BJ (cell line): ENCODE measurements at places on chromosomes 12 and 14.
A peak's percentile ranks its signal among the peaks of the same experiment; 100 is the strongest.

- DNase-seq = no peak
Measured at GRCh38 chr14:96050482-96050881, 11.3 kb downstream of the C14orf132 start.

GRCh38 chr12:131353826-131354225 is 357.1 kb upstream of the SFSWAP start:
- no peak for DNase-seq

GRCh38 chr14:32633224-32633859 is 304.2 kb downstream of the AKAP6 start:
- DNase-seq = no peak

DNA sequence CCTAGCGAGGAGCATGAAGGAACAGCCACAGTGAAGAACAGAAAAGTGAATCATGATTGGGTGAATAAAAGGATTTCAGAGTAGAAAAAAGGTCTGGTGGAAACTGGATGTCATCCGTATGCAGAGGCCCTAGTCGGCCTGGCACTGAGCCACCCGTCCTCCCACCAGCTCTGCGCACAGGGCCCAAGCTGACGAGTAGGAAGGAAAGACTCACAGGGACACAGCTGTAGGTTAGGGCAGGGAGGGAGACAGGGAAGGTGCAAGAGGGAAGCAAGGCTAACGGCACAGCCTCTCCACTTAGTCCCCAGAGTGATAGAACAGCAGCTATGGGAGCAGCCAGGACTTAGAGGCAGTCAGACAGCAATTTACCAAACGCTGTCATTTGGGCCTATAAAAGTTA is 112.6 kb downstream of the KCNK10 start:
- DNase-seq = no peak

GRCh38 chr14:41299924-41300323 is 306.8 kb upstream of the LRFN5 start:
- no peak for DNase-seq

DNA sequence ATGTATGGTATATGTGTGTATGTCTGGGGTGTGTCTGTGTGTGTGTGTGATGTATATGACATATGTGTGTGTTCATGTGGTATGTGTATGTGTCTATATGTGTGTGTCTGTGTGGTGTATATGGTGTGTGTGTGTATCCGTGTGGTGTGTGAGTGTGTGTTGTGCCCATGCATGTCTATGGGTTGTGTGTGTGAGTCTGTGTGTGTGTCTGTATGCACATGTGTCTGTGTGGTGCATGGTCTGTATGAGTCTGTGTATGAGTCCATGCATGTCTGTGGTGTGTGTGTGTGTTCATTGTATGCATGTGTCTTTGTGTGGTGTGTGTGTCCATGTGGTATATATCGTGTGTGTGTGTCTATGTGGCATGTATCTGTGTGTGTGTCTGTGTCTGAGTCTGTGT is 168.1 kb upstream of the GSC start:
- DNase-seq = no peak

- DNase-seq = peak; percentile 85
Measured at GRCh38 chr12:12734054-12734453, 16.9 kb downstream of the CDKN1B start.

DNA sequence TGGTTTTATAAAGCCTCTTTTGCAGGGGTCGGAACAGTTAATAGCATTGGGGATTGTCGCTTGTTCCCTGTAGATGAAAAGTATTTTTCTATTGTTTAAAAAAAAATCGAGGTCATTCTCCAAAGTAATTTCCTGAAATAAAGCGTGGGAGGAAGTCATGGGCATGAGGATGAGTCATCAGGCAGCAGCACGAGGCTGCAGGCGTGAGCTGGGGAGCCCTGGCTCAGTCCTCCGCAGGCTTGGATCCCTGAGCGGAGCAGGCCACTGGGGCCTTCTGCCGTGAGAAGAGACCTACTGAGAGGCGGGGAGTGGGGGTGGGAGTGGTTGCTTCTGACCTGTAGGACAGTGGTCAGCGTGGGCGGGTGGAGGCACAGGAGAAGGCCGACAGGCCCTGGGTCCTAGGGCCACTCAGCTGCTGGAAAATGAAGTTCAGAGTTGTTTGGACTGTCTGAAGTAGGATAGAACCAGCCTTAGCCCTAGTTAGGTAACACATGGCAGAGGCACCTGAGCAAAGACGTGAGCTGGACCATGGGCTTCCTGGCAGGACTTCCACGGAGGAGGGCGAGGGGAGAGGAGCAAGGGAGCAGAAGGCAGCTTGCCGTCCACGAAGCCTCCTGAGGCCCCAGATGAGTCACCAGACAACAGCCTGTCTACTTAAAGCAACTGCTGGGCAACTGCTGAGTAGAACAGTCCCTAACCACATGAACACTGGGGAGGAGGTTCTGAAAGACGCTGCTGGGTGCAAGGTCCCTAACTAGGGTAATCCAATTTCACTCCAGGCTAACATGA is 21.1 kb upstream of the LGALS3 start:
- DNase-seq = peak; percentile 90

- no peak for DNase-seq
Measured at GRCh38 chr14:56268673-56269072, 150.5 kb downstream of the PELI2 start.

- DNase-seq = no peak
Measured at GRCh38 chr14:100350986-100351385, 27.8 kb downstream of the SLC25A47 start.

DNA sequence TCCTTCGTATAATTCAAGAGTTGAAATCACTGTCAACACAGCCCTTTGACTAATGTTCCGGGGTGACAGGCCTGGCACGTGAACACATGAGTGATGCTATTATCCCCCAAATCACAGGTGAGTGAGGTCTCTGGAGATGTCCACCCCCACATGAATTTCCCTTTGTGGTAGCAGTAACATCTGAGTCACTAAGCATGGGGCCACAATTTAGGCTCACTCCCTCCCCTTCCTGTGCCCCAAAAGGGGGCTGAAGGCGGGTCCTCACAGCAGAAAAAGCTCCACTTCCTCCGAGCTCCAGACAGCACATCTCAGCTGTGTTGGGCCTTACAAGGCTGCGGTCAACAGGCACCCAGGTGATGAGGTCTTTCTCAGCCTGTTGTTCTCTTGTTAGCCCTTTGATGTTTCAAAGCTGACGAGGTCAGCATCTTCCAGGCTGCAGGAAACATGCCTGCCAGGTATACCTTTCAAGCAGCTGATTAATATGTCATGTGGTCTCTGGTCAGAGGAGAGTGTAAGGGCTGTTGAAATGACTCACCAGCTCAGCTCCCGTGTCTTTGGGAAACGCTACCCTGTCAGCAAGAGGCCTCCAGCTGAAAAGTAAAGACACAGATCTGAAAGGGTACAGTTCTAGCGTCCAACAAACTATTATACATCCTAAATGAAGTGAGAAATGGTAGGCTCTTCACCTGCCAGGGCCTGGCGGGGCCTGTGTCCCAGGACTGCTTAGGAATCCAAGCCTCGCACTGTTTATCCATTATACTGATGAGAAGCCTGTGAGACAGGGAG is 107.3 kb downstream of the ZFP36L1 start:
- no peak for DNase-seq

- no peak for DNase-seq
Measured at GRCh38 chr12:41108032-41108431, 80.1 kb upstream of the PDZRN4 start.

- DNase-seq = no peak
Measured at GRCh38 chr12:52148464-52149181, 43.2 kb downstream of the KRT80 start.

GRCh38 chr14:74478996-74479635 is 14.0 kb downstream of the NPC2 start:
- no peak for DNase-seq

- DNase-seq = no peak
Measured at GRCh38 chr14:54762296-54762695, 140.3 kb downstream of the GCH1 start.

GRCh38 chr14:49853572-49854375 is 1.2 kb upstream of the NEMF start:
- DNase-seq = no peak

DNA sequence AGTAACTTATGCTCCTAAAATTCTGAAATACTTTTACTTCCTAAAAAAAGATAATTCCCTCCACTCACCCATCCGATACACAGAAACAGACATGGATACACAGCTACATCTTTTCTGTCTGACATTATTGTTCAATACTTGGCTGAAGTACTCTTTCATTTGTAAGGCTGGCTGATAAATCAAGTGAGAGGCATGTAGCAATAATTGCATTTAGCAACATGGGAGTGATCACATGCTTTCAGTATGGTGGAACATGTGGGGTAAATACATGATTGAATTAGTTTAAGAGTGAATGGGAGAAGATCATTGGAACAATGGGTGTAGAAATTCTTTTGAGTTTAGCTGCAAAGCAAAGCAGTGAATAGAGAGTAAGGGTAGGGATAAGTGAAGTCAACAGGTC is 25.6 kb downstream of the PTPRQ start:
- DNase-seq = no peak

- no peak for DNase-seq
Measured at GRCh38 chr14:78278464-78279250, 108.5 kb downstream of the NRXN3 start.

DNA sequence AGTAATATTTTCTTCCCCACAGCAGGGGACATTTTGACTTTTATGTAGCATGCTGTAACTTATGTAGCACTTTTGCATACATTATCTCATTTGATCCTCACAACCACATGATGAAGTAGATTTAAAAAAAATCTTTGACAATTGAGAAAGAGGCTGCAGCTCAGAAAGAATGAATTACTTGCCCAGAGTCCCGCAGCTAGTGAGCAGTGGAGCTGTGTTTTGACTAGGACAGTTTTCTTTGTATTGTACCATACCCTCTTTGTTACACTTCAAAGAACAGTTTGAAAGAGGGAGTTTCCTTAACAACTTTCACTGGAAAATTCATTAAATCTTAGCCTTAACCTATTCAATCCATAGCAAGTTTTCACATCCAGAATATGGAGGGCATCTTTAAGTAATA is 58.6 kb downstream of the SYNE2 start:
- DNase-seq = no peak

GRCh38 chr12:12954356-12954755 is 2.4 kb upstream of the GPRC5D start:
- no peak for DNase-seq

- no peak for DNase-seq
Measured at GRCh38 chr12:122533856-122534255, 6.8 kb downstream of the KNTC1 start.

DNA sequence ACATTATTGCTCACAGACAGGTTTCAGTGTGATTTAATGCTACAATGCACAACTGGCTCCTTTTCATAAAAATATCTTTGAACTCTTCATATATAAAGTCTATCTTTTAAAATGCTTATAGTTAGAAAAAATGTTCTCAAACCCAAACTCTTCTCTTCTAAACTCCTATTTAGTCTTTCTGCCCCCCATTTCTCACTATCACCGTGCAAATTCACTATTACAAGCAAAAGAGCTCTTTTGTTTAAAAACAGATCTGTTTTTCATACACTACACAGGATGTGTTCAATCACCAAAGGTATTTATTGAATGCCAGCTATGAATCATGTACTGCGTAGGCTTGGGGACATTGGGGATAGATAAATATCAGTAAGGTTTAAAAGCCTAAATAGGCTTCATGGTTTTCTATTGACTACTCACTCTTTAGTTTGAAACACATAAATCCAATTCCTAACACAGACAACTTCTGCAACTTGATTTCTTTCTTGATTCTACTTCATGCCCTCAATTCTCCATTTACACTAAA is 692.3 kb downstream of the C12orf50 start:
- DNase-seq = no peak

GRCh38 chr12:61385771-61386170 is 874.4 kb upstream of the USP15 start:
- no peak for DNase-seq

DNA sequence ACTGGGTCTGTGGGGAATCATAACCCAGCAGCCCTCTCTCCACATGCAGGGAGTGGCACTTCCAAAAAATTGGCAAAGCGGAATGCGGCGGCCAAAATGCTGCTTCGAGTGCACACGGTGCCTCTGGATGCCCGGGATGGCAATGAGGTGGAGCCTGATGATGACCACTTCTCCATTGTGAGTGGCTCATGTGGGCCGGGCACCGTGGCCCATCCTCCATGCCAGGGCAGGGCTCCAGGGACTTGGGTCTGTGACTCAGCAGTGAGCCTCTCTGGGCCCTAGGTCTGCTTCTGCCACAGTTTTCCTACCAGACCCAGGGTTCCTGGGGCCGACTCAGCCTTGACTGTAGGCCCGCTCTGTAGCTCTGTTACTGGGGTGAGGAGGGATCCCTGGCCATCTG is 2.2 kb downstream of the NPFF start:
- DNase-seq = no peak

GRCh38 chr12:87120440-87120839 is 864.2 kb upstream of the MGAT4C start:
- no peak for DNase-seq

- DNase-seq = no peak
Measured at GRCh38 chr14:104133496-104133895, 4.9 kb upstream of the KIF26A start.

DNA sequence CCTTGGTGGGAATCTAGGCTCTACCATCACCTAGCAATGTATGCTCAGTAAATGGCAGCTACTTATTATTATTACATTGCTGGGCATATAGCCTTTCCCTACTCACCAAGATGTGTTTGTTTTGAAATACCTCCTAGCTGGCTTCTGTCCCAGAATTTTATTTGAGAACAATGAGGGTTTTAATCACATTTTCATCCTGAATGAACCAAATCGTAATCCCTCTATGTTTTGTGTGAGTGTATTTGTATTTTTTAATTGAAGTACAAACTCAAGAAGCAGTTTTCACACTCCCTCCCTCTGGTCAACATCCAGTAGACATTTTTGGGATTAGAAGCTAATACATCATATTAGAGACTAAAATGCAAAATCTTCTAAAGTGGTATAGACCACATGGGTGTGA is 7.6 kb downstream of the SLC7A8 start:
- no peak for DNase-seq

DNA sequence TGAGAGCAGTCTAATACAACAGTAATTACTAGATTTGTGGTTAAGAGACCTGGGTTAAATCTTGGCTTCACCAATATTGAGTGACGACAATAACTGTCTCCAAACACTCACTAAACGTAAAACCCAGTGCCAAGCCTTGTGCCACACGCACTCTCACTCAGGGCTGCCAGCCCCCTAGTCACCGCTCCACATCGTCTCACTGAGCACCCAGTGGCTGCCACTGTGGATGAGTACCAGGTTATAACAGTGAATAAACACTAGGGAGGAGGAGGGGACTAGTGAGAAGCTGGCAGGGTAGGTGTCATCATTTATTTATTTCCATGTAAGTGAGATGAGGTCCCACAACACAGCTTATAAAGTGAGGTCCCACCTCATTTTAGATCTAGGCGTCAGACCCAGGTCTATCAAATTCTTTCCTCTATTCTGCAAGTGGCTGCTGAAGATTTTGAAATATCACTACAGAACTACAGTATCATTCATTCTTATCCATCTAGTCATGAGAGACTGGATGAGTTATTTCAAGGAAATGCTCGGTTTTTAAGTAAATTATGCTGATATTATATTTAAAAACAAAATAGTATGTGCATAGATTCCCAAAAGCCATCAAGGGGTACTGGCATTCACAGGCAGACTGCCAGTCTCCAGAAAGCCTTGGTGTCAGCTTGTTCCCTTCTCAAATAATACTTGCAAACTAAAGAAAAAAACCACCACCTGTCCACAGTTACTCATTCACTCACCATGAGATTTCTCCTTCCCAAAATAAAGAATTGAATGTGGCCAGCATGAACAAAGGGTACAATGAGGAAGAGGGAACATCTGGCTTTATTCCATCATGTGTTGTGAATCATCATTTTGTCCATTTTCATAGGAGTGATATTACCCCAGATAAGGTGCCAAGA is 84.0 kb downstream of the PTPN21 start:
- no peak for DNase-seq

- no peak for DNase-seq
Measured at GRCh38 chr14:84937449-84937848, 592.5 kb upstream of the FLRT2 start.
